ENCODE measurements at places on chromosomes 5 and 9.
A peak's percentile ranks its signal among the peaks of the same experiment; 100 is the strongest.

GRCh38 chr9:131284856-131285255 is 4.7 kb upstream of the PLPP7 start:
- no peak for DNase-seq

GRCh38 chr9:89734600-89735041 is 129.8 kb downstream of the GADD45G start:
- DNase-seq: no peak

DNA sequence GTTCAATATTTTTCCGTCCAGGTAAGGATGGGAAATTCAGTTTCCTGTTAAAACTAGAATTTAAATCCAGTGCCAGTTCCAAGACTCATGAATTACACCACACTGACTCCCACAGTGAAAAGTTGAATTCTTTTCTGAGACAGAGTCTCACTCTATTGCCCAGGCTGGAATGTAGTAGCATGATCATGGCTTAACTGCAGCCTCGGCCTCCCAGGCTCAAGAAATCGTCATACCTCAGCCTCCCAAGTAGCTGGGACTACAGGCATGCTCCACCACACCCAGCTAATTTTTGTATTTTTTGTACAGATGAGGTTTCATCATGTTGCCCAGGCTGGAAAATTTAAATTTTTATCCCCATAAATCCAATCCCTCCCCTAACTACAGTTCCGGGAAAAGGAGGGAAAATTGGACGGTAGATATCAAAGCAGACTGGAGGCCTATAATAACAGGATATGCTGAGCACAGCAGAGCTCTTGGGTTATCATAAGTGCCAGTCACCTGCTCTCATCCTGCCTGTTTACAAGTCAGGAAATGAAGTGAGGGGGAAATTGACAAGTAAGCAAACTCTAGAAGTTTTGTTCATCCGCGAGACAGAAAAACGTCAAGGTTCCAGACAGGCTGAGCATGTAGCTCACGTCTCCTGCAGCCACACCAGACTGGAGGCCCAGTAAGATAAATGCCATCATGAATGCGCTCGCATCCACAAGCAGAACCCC is 105.7 kb downstream of the UGCG start:
- no peak for DNase-seq

DNA sequence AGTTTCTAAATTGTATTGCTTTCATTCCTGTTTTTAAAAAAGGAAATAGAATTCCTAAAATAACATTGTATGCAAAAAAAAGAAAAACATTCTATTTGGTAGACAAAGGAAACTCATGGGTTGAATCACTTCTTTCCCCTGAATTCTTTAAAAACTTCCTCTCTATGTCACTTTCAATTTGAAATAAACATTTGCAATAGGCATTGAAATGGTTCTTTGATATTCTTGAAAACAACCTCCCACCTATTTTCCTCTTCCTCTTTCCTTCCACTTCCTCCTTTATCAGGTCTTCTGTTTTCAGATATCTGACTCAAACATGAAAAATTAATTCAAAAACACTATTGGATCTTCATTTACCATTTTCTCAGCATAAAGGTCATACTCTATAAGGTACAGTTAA is 442.0 kb upstream of the MEF2C start:
- DNase-seq: no peak

- DNase-seq: no peak
These were observed 24.4 kb downstream of the BHMT start for GRCh38 chr5:79135790-79136553.

DNA sequence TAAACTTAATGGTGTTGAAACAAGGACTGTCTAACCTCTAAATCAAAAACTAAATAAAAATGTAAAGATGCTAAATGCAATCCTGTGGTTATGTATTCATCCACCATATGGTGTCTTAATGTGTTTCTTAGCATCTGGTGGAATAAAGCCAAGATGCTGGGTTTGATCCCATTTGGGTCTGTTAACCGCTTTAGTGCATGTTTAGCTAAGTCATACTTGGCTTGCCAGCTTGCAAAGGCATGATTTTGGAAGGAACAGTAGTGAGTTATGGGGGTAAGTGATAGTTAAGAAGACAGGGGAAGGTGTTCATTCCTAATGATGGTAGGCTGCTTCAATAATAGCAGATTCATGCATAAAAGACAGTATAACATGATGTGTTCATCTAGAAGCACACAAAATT is 139.0 kb upstream of the SLC27A6 start:
- no peak for DNase-seq

- DNase-seq: no peak
These were observed 22.8 kb upstream of the MARCHF6 start for GRCh38 chr5:10330511-10331230.

GRCh38 chr9:130713286-130713960 is 19.8 kb downstream of the EXOSC2 start:
- DNase-seq: no peak

- peak; percentile 68 for DNase-seq
These were observed 15.2 kb downstream of the PTGES start for GRCh38 chr9:129737479-129738274.

DNA sequence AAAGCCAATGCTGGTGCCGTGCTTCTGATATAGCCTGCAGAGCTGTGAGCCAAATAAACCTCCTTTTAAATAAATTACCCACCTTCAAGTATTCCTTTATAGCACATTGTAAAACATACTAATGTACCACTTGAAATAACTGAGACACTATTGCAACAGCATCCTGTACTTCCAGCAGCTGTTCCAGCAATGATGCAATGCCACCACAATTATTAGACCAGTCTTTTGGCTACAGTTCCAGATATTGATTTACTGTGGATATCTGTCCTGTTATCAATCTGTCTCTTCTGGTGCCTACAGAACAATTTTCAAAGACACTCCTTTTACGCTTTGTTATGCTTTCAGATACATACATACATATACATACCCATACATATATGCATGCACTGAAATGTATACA is 567.9 kb downstream of the TAF11L14 start:
- DNase-seq: no peak
